ENCODE measurements at places on chromosomes 2 and 18.

GRCh38 chr2:195442458-195443175, 214.4 kb upstream of the SLC39A10 start:
- no peak for DNase-seq

DNA sequence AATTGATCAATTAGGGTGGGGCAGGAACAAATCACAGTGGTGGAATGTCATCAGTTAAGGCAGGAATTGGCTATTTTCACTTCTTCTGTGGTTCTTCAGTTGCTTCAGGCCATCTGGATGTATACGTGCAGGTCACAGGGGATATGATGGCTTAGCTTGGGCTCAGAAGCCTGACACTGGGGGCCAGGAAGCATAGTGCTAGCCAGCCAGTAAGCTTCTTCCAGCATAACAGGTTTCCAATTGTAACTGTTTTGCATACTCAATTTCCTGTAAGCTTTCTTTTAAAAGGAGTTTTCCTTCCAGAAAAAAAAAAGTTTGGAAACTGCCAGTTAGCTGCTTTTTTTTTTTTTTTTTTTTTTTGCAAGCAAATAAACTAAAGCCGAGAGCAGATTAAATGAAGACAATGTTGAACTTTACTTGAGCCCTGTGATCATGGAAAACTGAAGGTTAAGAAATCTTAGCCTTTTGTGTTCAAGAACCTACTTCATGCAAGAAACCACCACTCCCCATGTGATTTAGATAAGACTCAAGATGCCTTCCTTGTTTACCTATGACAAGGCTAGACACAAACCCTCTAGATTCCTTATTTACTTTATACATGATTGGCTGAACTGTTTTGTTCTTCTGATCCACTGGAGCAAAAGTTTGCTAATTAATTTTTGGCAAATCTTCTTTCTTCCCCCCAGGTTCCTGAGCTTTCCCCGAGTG, 126.9 kb upstream of the LINC00305 start:
- DNase-seq, result no peak

GRCh38 chr2:172429301-172429968, 2.0 kb downstream of the ITGA6 start:
- no peak for DNase-seq

DNA sequence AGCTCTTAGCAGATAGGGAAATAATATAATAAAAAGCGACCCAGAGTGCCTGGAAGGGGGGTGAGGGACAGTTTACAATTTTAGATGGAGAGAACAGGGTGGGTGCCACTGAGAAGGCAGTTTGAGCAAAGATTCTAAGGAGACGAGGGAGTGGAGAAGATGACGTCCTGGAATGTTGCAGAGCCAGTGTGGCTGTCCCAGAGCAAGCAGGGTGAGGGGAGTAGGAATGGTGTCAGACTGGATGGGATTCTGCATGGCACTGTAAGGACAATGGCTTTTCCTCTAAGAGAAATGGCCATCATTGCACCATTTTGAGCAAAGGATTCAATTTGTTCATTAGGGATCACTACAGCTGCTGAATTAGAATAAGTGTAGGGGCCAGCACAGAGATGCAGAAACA, 73.1 kb downstream of the FAM124B start:
- DNase-seq, result no peak

DNA sequence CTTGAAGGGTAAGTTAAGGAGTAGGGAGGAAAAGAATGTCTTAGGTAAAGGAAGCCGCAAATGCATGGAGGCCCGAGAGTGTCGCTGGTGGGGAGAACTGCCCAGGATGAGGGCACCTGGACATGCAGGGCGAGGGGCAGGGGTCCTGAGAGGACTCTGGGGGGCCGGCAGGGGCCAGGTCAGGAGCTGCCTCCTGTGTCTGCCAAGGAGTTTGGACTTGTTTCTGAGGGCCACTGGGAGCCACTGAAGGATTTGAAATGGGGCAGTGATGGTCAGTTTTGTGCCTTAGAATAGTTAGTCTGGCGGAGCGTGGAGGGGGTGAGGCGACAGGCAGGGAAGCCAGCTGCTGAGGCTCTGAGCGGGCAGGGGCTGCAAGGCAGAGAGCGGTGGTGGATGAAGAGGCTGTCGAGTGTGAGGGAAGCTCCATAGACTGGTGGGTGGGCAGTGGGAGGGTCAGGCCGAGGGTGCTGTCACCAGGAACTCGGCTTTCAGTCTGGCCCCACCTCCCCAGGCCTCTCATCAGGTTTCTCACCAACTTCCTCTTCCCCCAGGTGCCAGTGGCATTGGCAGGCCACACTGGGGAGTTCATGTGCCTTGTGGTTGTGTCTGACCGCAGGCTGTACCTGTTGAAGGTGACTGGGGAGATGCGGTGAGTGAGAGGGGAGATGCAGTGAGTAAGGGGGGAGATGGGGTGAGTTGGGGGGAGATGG, 14.7 kb upstream of the SLC4A3 start:
- DNase-seq, result no peak

DNA sequence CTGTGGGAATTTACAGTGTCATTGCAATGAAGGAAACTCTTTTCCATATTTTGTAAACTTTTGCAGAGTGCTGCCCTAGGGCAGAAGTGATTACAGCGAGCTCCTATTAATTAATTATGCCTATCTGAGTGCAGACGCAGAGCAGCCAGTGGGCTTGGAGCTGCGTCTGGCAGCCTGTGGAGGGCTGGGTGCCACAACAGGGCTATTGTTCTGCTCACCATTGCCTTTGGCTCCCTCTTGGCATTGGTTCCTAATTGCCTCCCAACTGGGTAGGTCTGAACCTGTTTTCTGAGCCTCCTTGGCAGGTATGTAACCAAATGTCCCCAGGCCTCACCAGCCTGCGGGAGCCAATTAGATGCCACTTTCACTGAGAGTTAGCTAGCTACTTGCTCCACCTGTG, 25.6 kb upstream of the ITGB6 start:
- DNase-seq, result no peak

DNA sequence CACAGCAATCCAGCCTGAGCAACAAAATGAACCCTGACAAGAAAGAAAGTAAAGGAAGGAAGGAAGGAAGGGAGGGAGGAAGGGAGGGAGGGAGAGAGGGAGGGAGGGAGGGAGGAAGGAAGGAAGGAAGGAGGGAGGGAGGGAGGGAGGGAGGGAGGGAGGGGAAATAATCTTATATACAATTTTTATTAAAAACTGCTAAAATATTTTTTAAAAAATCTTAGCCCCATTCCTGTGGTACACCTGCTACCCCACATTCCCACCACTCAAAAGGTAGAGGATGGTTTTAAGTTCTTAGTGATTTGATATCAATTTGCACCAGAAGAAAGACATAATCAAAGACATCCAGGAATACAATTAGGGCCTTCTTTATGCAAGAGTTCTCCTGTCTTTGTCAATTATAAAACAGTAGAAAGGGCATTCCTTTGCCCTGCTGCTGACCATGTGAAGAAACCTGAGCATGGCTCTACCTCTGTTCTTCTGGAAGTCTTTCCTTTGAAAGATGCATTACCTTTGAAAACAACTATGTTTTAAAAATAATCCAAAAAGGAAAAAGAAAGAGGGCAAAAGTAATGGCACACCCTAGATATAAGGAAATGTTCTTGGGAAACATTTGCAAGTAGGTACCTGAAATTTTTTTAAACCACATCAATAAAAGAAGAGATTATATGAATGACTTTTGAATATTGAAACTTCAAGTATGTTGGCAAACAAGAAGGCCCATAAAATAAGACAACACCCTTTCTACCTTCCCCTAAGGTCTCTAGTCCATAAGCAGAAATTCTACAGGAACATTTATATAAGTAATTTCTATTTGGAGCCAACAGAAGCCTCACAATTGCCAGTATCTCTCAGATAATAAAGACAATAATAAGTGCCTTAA, 33.7 kb upstream of the ACVR2A start:
- no peak for DNase-seq
